Hypothalamus (tissue), 51 donors: ENCODE measurements at places on chromosomes 3 and 15.

DNA sequence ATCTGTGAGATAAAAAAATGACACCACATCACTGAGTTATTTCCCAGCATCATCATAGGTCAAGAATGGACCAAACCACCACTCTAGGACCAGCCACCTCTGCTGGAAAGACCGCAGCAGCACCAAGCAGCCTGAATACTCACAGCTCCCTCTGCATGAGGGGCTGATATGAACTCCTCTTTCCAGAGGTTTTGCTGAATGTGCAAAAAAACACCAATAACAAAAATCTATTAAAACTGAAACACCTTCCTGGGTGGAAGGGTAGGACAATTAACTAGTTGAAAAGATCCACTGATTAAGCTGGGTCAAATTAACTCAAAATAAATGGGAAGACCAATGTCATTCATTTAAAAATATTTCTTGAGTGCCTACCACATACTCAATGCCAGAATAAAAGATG lies 28.9 kb upstream of the KCNMB3 start:
- no peak for DNase-seq

DNA sequence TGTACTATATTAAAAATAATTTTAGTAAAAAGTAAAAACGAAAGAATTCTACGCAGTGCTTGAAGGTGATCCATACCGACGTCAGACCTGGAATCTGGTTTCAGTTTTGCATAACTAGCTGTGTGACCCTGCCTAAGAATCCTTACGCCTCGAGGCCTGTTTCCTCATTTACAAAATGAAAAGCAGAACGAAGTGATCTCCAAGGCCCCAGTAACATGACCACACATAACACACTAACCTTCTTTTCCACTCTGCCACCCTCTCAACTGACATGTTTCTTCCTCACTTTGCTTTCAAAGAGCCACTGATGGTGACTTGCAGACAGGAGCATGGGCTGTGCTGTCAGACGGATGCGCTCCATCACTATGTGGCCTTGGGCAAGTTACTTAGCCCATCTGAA lies 4.8 kb downstream of the MESD start:
- DNase-seq: no peak

DNA sequence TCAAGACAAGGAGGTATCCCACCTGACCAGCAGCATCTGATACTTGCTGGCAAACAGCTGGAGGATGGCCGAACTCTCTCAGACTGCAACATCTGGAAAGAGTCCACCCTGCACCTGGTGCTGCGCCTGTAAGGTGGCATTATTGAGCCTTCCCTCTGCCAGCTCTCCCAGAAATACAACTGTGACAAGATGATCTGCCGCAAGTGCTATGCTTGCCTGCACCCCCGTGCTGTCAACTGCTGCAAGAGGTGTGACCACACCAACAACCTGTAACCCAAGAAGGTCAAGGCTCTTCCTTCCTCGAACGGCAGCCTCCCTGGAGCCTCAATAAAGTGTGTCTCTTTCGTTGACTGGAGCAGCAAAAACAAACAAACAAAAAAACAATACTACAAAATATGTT lies 2.2 kb upstream of the SLC4A7 start:
- DNase-seq: no peak

DNA sequence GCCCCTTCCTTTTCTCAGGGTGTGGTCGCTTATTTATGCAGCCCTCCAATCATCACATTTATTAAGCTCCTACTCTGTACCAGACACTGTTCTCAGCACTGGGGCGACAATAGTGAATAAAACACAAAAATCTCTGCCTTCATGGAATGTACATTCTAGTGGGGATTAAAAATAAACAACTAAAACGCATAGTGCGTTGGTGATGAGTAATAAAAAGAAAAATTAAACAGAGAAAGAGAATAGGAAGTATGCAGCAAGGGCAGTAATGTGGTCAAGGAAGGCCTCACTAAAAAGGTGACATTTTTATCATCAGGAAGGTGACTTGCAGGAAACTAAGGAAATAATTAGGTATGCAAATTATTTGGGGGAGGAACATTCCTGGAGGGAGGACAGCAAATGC lies 5.1 kb downstream of the SLC51B start:
- DNase-seq: no peak

DNA sequence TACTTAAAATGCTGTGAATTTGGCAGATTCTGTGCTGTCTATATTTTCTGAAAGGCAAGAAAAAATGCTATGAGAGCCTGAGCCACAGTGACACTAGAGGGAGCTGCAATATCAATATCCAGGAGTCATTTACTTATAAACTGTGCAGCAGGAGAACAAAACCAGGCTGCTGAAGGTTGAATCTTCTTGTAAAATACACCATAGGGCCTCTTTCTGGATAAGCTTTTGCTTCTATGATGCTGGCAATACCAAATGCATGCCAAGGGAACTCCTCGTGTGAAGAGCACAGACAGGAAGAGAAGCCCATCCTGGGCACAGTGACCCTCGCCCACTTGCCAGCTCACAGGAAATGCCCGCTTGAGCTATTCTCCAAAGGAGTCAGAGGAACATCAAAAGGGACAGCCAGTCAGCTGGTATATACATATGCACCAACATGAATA lies 48.0 kb upstream of the TSPAN3 start:
- no peak for DNase-seq

- DNase-seq: no peak
These were observed 61.3 kb downstream of the PPARG start for GRCh38 chr3:12349895-12350811.

DNA sequence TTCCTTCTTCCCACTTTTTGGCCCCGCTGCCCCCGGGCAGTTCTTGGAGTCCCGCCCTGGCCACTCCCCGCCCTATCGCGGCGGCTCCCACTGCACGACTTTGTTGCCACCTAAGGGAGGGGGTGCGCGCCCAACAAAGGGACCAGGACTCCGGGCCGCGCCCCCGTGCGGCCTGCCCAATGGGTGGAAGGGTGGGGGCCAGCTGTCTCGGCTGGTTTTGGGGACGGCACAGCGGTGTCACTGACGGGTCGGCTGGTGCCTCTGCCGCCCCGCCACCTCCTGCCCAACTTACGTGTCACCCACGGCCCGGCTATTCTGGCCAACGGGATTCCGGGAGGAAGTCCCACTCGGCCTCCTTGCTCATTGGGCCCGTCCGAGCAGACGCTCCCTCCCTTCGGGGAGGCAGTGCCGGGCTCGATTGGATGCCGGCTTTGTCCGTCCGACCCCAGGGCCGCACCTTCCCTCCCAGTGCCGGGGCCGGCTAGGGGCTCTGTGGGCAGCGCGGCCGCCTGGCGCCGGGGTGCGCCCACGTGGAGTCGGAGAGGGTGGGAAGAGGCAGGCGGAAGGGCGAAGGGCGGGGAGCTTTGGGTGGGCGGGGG lies at the start of gene GOLIM4:
Gene GOLIM4, minus strand, starts transcription at position 314 of the 599 bp plus-strand sequence. CDS start 639 bp downstream, outside the sequence.
- DNase-seq: peak; percentile 95

DNA sequence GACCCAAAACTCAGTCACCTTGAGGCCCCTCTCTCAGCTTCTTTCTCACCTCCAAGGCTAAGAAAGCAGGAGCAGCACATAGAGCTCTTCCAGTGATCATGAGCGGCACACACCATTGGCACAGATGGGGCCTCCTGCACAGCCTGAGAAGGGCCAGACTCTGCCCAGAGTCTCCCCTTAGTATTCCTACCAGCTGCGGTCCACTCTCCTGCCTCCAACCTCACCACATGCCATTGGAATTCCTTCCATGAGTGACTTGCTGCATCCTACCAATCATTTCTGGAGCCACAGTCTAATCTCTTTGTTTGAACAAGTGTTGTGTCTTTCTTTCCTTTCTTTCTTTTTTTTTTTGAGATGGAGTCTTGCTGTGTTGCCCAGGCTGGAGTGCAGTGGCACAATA lies 39.3 kb downstream of the CDCP1 start:
- no peak for DNase-seq

DNA sequence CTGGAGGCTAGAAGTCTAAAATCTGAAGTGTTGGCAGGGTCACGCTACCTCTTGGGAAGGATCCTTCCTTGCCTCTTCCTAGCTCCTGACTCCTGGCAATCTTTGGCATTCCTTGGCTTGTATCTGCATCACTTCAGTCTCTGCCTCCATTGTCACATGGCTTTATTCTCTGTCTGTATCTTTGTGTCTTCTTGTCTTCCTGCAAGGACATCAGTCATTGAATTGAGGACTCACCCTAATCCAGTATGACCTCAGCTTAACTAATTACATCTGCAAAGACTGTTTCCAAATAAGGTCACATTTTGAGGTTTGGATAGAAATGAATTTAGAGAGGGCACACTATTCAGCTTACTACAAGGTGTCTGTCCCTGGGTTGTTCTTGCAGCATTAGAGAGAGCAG lies 31.1 kb upstream of the UTS2B start:
- DNase-seq: no peak
